ENCODE measurements at places on chromosomes 2 and 18. TPM values are rescaled to one million over a fixed set of nuclear protein-coding genes. Genes with fewer than 3 reads are reported as not detected.

COLEC12 gene
- 4.9 TPM for total RNA-seq

KHK gene
- 5.2 TPM for total RNA-seq

UPP2 gene
- total RNA-seq = 0.23 TPM

ABCG5 gene
- total RNA-seq = not detected

DNA sequence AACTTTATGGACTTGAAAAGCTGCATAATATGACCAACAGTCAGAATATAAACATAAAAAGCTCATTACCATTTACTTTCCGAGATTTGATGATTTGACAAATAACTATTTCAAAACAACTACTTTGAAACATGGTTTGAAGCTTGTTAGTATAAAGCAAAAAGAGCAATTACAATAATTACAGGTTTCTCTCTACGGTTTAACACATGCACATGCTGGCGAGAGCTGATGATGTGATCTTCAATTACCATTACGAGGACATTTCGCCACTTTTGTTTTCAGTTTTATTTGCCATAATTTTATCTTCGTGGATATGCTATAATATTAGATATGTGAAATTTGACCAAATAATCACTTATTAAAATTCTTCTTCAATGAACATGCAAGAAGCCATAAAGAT, 270.1 kb downstream of the TCF4 start:
- DNase-seq = no peak

- DNase-seq = no peak
Measured at GRCh38 chr2:217932803-217933616, 69.8 kb downstream of the TNS1 start.

DNA sequence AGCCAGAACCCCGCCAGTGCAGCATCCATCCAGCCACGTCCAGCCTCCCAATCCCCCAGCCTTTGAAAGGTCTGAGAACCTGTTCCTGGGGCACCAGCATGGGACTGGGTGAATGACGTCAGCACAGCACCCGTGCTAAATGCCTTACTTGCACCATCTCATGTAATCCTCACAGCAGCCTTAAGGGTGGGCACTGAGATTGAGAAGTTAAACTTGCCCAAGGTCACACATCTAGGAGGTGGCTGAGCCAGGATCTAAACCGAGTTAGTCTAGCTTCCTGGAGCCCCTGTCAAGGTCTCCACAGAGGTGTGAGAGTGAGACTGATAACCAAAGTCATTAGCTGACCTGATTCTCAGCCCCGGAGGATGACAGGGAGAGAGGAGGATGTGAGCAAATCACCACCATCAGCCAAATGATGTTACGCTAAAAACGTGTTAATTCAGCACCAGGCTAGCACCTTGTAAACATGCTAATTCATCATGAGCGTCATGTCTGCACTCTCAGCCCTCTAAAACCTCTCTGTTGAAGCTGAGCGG, 4.6 kb downstream of the CD8A start:
- DNase-seq = no peak

DNA sequence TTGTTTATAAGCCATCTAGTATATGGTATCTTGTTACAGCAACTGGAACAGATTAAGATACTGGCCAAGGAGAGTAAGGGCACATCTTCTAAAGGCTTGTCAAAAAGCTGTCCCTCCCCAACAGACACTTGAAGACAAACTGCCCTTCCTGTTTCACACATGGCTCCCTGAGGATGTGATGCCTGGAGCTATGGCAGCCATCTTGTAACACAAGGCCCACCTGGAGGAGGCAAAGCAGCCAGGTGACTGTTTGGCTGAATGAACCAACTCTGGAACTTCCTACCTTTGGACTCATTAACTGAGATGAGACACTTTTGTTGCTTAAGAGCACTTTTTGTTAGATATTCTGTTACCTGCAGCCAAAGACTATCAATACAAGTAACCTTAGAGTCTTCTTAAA, 54.4 kb downstream of the SNORC start:
- DNase-seq = no peak

GRCh38 chr18:59621027-59621426, 76.2 kb downstream of the CCBE1 start:
- no peak for DNase-seq

DNA sequence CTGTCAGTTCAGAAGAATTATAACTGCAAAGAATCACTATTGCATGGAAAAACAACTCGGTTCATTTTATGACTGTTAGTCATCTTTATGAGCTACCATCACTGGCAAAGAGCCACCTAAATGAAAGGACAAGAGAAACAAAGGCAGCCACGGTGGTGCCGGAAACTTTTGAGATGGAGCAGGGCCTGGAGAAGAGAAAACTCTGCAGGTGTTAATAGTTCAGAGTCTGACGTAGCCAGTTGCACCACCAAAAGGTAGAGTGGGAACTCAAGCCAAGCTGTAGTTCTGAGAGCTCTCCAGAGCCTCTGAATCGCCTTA, 110.9 kb downstream of the FTCDNL1 start:
- no peak for DNase-seq

- no peak for DNase-seq
Measured at GRCh38 chr2:42350434-42351063, 10.5 kb downstream of the COX7A2L start.

Measured in ovary (tissue), 10 donors.